ENCODE measurements at places on chromosomes 16 and 17.
A peak's percentile ranks its signal among the peaks of the same experiment; 100 is the strongest.

DNA sequence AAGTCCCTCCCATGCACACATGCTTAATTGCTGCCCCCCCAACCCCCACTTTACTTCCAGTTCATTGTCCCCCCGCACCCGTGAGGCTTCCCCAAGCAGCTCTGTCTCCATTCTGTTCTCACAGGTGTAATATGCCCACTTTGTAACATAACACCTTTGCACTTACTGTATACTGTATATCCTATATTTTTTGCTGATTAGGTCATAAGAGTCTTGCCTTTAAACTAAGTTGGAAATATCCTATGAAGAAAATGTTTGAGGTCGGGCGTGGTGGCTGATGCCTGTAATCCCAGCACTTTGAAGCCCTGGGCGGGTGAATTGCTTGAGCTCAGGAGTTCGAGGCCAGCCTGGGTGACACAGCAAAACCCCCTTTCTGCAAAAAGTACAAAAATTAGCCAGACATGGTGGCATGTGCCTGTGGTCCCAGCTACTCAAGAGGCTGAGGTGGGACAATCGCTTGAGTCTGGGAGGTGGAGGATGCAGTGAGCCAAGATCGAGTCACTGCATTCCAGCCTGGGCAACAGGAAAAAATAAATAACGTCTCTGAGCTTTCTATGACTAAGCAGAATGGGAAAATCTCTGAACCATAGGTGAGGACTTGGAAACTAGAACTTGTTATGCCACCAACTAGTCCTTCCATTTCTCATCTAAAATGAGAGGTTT lies 76.1 kb downstream of the TNRC6C start:
- no peak for DNase-seq

- DNase-seq, result no peak
Observed at GRCh38 chr16:89037261-89038152, 56.1 kb upstream of the ACSF3 start.

GRCh38 chr16:75169899-75170405 lies 21.6 kb downstream of the ZFP1 start:
- no peak for DNase-seq

- DNase-seq, result no peak
Observed at GRCh38 chr16:53429221-53429943, 4.9 kb upstream of the RBL2 start.

DNA sequence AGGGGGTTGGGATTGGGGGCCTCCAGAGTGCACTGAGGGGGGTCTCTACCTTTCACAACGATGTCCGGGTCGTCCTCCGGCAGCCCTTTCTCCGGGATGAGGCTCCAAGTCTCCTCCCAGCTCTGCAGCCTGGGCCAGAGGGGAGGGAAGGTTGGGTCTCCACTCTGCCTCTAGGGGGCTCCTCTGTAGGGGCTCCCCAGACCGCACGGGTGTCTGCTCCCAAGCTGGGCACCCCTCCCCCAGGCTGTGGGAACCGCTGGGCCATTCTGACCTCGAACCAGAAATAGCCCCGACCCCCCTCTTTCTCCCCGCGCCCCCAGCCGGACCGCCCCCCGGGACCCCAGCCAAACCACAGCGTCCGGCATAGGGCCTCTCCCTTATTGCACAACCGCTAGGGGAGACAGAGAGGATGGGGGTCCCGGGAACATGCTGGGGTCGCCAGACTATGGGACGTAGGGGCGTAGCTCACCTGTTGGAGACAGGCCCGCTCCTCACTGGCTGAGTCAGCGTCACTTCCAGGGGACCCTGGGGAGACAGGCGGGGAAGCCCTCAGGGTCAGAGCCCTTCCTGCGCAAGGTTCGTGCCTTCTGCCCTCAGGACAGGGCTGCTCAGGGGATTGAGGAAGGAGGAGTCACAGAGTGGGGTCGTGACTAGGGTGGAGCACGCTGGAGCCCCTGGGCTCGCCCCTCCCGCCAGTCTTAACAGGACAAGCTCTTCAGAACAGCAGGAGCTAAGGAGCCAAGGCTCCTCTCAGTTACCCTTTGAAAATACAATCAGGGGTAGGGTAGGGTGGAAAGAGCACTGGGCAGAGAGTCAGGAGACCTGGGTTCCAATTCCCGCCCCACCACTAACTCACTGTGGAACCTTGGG lies 2.7 kb downstream of the PLEKHH3 start:
- no peak for DNase-seq

GRCh38 chr17:39222866-39223834 lies 2.6 kb downstream of the STAC2 start:
- no peak for DNase-seq

DNA sequence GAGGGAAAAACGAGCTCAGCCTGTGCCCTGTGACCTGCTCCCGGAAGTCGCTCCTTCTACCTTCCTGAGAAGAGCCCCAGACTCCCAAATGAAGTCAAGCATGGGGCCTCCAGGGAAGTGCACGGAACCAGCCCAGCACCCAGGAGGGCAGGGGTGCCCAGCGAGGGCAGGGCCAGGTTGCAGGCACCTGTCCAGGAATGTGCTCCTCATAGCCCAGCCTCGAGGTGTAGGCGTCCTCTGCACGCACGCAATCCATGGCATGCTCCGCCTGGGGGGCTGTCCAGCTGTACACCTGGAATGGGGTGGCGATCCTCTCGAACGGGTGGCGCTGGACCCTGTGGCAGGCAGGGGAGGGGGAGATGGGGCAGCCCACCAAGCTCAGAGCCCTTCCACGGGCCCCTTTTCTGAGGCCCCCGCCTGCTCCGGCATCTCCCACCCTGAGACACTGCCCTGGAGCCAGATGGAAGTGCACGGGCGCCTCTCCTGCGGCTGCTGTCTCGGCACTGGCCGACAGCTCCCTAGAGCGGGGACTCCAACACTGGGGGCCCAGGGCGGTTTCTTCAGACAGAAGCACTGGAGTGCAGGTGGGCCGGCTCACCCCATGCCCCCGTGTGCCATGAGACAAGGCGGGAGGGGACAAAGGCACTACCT lies 10.9 kb downstream of the CLUH start:
- no peak for DNase-seq

DNA sequence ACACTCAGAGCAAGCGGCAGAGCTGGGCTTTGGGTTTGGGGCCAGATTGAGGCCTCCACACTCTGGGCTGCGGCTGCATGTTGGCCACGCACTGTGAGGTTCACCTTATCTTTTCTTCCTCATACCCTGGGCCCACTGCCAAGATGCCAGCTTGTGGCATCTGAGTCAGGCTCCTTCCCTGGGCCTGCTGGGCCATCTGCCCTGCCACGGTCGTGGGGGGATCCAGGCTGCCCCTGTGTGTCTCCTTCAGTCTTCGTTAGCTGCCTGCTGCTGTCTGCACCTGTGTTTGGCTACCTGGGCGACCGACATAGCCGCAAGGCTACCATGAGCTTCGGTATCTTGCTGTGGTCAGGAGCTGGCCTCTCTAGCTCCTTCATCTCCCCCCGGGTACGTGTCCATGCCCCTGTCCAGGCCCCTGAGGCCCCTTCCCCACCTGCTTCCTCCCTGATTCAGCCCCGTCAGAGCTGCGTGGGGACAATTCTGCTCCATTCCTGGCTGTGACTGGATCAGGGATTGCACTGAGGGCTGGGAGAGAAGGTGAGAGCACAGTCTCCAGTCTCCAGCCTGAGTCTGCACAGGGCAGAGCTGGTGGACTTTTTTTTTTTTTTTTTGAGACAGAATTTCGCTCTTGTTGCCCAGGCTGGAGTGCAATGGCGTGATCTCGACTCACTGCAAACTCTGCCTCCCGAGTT lies 11.2 kb downstream of the SPNS3 start:
- DNase-seq, result no peak

GRCh38 chr17:38981636-38982035 lies 14.4 kb upstream of the FBXO47 start:
- no peak for DNase-seq

DNA sequence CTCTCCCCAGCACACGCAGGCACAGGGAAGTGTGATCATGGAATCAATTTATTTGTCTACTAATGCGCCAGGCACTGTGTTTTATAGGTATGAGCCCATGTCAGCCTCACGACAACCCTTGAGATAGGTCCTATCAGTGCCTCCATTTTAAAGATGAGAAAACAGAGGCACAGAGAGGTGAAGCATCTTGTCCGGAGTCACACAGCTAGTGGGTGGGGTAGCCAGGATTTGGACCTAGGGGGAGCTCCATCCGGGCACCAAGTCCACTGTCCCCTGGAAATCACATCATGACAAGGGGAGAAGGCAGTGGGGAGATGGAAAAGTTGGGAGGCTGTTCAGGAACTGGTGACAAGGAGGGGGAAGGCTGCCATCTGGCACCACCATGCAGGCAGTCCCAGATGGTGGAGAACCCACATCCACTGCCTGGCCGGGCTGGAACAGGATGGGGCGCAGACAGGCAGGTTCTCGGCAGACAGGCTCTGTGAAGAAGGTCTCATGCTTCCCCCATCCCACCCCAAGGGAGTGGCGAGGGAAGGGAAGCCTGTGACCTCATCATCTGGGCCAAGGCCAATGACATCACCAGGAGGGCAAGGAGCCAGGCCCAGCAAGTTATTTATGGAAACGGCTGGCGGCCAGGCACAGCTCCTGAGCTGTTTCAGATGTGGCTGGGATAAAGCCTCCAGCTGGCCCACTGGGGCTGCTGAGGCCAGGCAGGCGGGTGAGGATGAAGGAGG lies 126.0 kb upstream of the SDK2 start:
- DNase-seq, result no peak

GRCh38 chr17:16882243-16882925 lies 89.5 kb downstream of the TNFRSF13B start:
- no peak for DNase-seq

DNA sequence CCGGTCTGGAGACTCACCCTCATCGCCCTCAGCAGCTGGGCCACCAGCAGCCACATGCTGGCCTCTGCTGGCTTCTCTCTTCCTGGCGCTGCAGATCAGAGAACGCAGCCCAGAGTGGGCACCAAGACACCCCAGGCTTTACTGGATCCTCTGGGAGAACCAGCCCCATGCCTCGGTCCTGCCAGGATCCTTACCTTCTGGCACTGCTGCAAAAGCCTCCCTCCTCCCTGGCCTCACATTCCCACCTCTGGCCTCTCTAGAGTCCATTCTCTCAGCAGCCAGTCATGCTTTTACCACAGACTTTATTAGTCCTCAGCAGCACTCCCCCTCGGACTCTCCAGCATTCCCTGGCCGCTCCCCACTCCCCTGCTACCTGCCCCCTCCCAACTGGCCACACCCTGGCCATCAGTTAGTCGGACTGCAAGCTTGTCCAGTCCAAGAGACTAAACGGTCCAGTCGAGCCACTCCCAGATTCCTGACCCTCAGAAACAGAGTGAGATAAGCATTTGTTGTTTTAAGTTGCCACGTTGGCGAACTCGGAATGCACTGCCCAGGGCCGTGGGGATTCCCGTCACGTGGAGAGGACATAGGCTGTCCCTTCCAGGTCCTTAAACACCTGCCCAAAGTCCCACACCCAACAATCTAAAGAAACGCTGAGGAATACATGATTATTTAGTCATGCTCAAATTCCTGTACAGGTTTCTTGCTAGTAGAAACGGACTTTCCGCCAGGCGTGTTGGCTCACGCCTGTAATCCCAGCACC lies 5.9 kb upstream of the SPG7 start:
- DNase-seq, result no peak

DNA sequence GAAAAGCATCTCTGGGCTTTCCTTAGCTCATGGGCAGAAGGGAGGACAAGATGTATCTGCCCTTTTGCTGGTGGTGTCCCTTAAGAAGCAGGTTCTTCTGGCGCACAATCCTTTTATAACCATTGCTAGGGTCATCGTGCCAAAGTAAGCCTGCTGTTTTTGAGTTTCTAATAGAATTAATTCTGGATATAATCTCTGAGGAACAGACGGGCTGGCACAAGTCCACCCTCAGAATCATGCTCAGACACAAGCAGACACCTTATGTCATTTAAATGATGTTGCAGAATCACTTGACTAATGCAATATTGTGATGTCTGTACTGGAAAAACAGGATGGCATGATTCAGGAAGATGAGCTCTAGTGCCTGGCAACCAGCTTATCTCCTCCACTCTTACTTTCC lies 18.8 kb upstream of the MMD start:
- DNase-seq, result no peak

DNA sequence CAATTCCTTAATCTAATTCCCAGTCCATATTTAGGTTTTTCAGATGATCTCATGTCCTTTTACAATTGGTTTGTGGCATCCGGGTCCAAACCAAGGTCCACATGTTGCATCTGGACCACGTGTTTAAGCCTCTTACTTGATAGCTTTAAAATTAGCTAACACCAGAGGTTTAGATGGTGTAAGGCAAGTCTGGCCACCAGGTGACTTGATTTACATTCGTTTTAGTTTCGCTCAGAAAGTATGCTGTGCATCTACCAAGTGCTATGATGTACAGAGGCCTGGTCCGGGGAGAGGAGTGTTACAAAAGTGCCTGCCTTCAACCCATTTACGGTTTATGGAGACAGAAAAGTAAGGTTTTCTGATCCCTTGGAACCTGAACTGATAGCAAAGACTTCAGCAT lies 878 bp upstream of the DNAJA2 start:
- DNase-seq, result no peak

- DNase-seq, result no peak
Observed at GRCh38 chr17:56973520-56973919, 4.4 kb upstream of the SCPEP1 start.

DNA sequence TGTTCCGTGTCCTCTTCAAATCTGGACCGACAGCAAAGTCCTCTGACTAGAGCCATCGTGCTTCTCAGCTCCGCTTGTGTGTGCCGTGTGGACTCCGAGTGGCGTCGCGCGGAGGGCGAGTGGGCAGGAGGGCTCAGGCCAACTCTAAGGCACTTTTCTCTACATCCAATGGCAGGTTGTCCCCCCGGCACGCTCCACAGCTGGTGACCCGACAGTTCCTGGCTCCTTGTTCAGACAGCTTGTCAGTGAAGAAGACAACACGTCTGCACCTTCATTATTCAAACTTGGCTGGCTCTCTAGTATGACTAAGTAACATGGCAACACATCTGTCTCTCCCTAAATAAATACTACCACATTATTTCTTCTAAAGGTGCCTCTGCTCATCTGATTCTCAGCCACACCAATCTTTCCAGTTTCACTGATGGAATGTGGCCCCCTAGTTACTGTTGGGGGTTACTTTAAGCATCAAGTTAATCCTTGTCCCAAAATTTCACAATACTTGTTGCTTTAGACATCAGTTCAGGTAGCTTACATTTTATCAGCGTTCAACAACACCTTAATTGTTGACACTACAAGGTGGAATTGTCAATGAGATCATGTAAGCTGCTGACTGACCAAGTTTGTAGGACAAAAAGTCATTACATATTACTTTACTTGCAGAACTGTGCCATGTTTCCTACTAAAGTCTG lies 15.4 kb downstream of the COG1 start:
- no peak for DNase-seq

DNA sequence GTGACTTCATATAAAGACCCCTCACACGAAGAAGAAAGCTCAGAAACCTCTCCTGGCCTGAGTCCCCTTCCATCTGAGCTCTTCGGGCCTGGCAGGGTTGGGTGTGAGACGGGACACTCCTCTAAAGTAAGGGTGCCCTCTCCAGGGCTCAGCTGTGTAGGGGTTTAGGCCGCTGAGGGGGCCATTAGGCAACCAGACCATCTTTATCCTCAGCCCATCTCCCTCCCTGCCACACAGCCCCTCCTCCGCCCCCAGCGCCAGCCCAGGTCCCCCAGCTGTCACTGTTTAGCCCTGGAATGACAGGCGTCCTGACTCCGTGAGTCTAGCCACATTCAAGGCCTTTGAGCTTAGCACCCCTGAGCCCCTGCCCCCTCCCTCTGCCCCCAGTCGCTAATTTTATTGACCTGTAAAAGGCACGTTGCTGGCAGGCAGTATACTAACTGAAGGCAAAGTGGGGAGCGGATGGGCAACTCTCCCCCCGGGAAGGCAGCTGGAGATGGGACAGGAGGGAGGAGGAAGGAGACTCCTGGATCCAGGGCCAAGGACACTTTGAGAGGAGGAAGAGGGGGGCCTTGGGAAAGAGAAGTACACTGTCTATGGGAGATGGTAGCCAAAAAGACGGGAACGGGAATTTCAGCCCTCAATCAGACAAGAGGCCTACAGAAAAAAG lies 592 bp upstream of the ZNF385C start:
- DNase-seq, result no peak

GRCh38 chr17:77281122-77281903 lies 140.5 kb downstream of the SEC14L1 start:
- peak; percentile 30 for DNase-seq
